ENCODE measurements at places on chromosomes 13 and 19. TPM values are rescaled to one million over a fixed set of nuclear protein-coding genes. Genes with fewer than 3 reads are reported as not detected.

DNA sequence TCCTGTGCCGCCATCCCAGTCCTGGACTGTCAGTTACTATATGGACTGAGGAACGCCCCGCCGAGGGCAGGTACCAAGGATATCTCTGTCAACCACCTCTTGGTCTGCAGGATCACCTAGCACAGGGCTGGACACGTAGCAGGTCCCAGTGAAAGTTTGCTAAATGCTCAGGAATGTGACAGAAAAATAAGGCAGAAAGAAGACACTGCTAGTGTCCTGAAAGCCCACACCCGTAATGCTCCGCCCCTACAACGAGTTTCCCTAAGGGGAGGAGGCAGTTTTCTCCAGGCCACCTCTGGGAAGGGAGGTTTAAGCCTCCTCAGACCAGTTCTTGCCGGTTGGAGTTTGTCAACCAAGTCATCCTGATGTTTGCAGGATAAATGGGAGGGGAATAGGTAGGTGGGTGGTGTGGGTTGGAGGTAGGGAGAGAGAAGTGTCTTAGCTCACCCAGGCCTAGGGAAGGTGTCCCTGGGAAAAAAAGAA, 1.7 kb upstream of the SERTAD3 start:
- peak; percentile 59 for DNase-seq

DNA sequence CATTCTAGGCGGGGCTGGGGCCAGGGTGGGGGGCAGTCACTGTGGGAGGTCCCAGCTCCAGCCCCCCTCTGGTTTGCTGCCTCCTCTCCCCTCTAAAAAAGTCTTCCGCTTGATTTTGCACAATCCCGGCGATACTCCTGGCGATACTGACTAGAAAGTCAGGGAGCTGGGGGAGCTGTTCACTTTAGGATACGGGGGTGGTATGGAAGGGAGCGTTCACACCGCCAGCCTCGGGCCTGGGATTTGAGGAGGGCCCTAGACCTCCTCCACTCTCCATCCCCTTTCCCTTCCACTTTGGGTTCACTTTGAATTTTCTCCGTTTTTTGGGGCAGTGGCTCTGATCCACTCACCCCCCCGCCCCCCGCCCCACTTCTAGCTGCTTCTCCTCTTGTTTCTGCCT, 35.0 kb downstream of the KEAP1 start:
- no peak for DNase-seq

- peak; percentile 72 for DNase-seq
These were observed 44.3 kb downstream of the NDFIP2 start for GRCh38 chr13:79525064-79525857.

The TEX26 gene
- not detected for total RNA-seq

- DNase-seq: no peak
These were observed 68.5 kb upstream of the GTF3A start for GRCh38 chr13:27355894-27356293.

DNA sequence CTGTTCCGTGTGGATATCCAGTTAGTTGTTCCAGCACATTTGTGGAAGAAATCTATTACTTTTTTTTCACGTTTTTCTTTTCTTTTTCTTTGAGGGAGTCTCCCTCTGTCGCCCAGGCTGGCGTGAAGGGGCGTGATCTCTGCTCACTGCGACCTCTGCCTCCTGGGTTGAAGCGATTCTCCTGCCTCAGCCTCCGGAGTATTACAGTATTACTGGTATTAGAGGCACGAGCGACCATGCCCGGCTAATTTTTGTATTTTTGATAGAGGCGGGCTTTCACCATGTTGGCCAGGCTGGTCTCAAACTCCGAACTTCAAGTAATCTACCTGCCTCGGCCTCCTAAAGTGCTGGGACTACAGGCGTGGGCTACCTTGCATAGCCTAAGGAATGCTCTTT, 43.6 kb downstream of the ZNF611 start:
- no peak for DNase-seq

The CLEC17A gene
- not detected for total RNA-seq

The CEACAM1 gene
- total RNA-seq: 0.32 TPM

- no peak for DNase-seq
These were observed 6.0 kb downstream of the ACP4 start for GRCh38 chr19:50796128-50796633.

- DNase-seq: no peak
These were observed 2.8 kb downstream of the IGFLR1 start for GRCh38 chr19:35739275-35740107.

- DNase-seq: peak; percentile 99
These were observed 32.2 kb downstream of the MYO9B start for GRCh38 chr19:17107546-17108452.

The NLRP9 gene
- total RNA-seq: not detected

DNA sequence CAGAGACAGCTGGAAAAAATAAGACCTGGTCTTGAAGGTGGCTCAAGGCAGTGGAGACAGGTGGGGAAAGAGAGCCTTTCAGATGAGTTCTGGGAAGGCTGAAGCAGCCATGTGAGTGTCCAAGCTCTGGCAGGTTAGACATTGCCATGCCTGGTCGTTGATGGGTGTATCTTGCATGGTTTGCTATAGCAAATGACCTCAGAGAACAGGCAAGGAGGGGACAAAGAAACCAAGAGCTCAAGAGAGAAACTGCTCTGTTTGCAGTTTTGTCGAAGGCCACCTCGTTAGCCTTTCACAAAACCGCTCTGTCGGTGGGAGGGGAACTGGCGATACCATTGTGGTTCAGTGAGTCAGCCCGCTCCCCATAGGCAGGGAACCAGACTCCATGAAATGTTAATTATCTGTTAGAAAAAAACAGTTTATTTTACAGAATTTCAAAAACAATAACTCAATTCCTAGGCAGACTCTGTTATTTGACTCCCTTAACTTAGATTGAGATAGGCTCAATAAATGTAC, 82.8 kb upstream of the ARGLU1 start:
- DNase-seq: no peak

DNA sequence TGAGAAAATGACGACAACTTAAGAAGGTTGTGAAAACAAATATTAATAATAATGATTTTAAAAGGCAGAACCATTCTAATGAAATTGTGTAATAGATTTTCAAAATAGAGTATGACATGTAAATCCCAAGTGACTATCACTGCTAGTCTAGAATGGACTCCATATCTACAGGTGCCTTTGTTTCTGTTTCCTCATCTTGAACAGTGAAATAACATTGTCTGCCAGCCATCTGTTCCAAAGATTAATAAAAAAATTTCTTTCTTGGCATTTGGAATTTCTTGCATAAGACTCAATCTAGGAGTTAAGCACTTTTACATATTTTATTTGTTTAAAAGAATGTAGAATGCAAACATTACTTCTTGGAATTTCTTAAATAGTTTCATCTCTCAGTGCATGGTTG, 520.1 kb upstream of the ARGLU1 start:
- DNase-seq: no peak

- no peak for DNase-seq
These were observed 13.8 kb downstream of the DCAF15 start for GRCh38 chr19:13965926-13966683.
